ENCODE measurements at places on chromosomes 6 and 20.

DNA sequence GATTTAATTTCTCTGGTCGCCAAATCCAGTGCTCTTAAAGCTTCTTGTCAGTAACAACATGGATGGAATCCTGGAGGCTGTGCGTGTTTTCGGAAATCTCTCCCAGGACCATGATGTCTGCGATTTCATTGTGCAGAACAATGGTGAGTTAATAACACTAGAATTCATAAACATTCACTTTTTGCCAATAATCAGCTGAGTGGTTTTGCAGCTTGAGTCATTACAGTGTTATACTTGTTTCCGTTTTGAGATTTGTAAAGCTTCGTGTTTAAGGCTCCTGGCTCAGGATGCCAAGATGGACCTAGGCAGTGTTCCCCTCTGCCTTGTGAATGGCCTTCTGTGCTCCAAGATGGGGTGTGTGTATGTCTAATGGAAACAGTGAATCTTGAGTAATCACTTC lies 113.8 kb downstream of the ARMC2 start:
- DNase-seq: peak; percentile 84

DNA sequence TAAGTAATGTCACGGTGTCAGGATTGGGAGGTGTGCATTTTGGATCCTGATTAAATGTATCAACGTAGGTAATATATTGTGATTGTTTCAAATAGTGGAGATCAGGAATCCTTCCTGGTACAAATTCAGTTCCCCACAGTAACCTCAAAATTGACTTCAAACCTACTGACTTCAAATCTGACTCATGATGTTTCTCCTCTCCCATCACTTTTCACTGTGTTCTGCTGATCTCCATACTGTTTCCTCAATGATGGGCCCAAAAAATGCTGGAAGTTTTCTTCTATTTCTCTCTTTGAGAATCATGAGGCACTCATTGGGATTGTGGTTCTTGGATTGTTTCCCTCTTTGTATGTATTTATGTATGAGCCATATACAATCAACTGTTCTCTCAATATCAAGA lies 35.9 kb downstream of the LAMA2 start:
- DNase-seq: no peak

DNA sequence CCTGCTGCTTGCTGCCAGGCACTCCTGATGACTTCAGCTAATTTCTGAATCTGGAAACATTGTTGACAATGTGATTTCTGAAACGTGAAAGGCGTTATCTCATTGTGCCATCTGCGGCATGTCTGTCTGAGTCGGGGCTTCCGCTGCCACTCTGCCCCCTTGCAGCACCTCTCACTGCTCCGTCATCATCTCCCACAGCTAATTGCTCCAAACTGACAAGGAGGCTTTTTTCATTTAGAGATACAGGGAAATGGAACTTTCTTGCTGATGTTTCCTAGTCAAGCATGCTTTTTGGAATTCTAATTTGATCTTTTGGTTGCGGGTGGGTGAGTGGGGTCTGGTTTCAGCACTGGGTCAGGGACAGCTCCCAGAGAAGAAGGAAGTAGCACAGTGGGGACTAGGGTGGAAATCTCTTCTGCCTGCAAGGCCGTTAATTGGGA lies 233.5 kb downstream of the DHX35 start:
- peak; percentile 16 for DNase-seq

GRCh38 chr6:64293298-64293697 lies 657.7 kb downstream of the PHF3 start:
- no peak for DNase-seq

- no peak for DNase-seq
These were observed 301.1 kb upstream of the CDH4 start for GRCh38 chr20:60950974-60951373.

DNA sequence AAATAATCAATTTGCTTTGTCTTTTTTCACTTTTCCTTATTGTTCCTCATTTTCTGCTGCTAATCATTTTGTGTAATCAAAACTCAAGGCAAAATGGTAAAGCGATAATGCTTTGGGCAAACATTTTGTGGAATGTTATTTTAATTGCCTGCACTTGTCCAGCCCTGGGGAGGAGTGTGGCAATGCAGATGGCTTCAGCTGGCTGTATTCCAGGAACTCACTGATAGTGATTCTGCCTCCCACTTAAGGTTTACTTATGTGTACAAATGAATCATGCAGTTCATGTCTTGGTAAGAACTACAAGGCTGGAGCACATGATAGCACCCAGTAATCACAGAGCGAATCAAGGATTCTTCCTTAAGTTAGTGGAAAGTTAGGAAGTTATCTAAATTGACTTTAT lies 107.8 kb downstream of the COL19A1 start:
- DNase-seq: peak; percentile 48

DNA sequence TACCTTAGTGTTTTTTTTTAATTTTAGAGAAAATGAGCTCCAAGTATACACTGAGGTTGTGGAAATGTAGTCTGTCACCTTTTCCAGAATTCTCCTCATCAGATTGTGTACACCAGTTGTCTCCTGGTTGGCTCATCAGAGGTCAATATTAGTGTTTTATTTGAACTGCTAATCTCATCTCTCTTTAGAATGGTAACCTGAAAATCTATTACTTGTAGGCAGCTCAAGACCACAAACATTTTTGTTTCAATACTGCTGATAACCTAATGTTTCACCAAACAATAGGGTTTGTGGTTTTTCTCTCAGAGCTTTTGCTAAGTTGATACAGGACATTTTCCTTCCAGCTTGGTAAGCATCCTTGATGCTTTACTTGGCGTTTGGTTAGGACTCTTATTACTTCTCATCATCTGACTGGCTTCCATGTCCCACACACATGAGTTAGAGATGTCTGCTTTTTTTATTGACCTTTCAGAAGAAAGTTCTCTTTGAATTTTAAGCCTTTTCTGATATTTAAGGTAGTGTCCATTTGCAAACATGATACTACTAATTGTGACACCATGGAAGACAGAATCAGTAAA lies 15.1 kb downstream of the ADGRG6 start:
- DNase-seq: no peak

DNA sequence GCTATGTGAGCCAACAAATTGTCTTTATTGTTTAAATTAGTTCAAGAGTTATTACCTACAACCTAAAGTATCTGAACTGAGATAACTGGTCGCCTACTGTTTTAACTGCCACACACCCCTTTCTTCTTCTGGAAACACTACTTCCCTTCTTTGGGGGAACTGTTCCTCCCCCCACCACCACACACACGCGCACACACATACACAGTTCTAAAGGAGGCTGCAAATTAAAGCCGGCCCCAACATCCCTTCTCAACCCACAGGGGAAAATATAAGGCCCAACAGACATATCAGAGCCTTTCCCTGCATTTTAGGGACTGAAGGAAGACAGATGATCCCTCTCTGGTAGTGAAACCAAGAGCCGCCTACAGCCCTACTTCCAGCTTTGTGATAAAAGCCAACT lies 348.0 kb upstream of the JARID2 start:
- DNase-seq: peak; percentile 26

DNA sequence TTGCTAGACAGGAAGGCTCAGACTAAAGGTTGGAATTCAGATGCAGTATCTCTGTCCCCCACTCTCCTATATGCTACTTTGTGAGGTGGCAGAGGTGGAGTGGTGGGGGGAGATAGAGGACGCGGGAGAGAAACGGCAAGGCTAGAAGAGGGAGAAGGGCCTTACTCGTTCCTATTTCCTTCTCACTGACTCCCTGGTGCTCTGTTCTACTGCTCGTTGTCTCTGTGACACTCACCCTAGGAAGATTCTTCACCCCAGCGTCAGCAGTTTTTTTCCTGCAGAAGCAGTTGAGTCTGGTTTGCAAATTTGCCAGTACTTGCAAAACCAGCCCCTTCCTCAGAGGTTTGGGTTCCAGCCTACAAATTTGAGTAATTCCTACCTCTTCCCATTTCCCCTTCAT lies 801.1 kb upstream of the SLC35B3 start:
- DNase-seq: no peak

GRCh38 chr6:126535595-126535994 lies 195.7 kb downstream of the CENPW start:
- no peak for DNase-seq

DNA sequence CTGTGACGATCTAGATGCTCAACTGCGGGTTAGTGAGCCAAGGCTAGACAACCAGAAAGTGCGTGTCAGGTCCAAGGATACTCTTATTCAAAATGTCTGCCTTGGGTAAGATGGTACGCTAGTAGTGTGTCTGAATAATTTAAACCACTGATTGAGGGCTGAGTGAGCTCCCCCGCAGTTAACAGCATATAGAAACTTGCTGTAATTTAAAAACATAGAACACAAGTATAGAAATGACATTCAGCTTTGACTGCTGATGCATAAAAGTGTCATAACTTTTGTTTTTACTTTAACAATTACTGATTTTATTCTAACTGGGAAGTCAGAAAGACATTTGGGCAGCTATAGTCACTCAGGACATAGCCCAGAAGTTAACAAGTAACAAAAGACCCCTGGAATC lies 45.6 kb upstream of the SLC22A1 start:
- no peak for DNase-seq
